EH (cell line): ENCODE measurements at places on chromosomes 13 and 19.
A peak's percentile ranks its signal among the peaks of the same experiment; 100 is the strongest.

DNA sequence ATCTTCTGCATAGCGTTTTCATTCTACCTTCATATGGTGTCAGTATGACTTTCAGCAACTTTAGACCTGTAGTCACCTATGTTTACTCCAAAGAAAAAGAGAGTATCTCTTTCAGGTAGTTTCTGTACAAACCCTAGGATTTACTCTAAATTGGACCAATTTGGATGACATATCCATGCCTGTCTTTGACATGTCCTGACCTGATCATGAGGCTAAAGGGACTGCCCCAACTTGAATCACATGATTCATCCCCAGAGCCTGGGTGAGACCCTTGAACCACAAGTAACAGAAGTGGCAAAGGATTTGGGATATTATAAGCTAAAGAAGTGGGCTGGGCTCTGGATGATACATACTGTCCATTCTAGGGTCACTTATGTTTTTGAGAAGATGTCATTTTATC, 124.5 kb upstream of the CSNK1A1L start:
- DNase-seq = no peak

- no peak for DNase-seq
These were observed at the start of gene FREM2 for GRCh38 chr13:38686577-38687245. FREM2 (plus strand) TSS chr13:38687077; CDS start chr13:38687345, 268 bp downstream.

GRCh38 chr13:97588993-97589392, 155.0 kb downstream of the RAP2A start:
- no peak for DNase-seq

GRCh38 chr13:28497143-28497876, 2.4 kb upstream of the FLT1 start:
- DNase-seq = no peak

- DNase-seq = no peak
These were observed 9.5 kb downstream of the PRR36 start for GRCh38 chr19:7864690-7865074.

DNA sequence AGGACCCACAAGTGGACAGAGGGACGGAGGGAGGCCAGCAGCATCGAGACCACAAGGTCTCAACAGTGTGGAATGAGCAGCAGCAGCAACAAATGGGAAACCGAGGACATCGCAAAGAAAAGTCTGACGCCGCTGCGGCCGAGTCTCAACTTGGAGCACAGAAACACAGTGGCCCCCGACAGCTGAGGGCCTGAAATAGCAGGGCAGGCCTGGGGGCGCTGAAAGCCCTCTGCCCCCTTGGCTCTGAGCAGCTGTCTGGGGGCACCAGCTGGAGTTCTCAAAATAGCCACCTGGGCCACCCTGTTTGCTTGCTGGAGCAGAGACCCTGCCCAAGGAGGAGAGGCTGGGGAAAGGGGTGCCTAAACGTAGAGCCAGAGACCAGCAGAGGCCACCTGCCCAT, 5.9 kb upstream of the ISYNA1 start:
- DNase-seq = no peak

GRCh38 chr13:98476106-98476505, 100.8 kb downstream of the STK24 start:
- no peak for DNase-seq

DNA sequence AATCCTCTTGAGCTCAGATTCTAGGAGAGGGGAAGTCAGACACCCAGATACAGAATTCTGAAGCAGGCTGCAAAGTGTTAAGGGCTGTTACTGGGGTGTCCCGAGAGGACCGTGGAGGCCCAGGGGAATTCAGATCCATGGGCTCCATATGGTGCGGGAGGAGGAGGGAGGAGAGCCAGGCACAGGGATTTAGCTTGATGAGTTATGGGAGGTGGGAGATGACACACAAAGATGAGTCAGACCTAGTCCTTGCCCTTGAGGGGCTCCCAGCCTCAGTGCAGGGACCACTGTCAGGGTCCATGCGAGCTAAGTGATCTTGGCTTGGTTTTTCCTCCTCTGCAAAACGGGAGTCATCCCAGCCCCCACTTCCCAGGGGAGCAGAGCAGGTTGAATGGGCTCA, 14.4 kb upstream of the GIPR start:
- no peak for DNase-seq

GRCh38 chr19:6350688-6351087, 10.6 kb upstream of the CLPP start:
- DNase-seq = no peak

GRCh38 chr19:46764817-46765291, 18.6 kb upstream of the STRN4 start:
- DNase-seq = no peak

GRCh38 chr13:70668293-70668692, 560.0 kb upstream of the KLHL1 start:
- no peak for DNase-seq

GRCh38 chr19:19137556-19138108, 646 bp downstream of the TMEM161A start:
- peak; percentile 23 for DNase-seq

DNA sequence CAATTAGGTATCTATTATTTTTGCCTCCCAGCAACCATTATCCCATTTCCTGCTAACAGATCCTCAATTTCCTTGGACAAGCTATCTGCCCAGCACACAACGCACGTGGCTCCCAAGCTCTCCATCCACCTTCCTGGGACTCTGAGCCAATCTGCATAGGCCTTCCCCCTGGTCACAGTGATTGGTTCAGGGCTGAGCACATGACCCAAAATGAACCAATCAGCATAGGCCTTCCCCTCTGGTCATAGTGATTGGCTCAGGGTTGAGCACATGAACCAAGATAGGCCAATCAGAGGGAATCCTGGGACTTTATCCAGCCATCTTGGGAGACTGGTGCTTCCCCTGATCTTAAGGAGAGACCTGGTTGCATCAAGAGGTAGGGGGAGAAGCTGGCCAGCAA, 5.8 kb downstream of the CPAMD8 start:
- no peak for DNase-seq

DNA sequence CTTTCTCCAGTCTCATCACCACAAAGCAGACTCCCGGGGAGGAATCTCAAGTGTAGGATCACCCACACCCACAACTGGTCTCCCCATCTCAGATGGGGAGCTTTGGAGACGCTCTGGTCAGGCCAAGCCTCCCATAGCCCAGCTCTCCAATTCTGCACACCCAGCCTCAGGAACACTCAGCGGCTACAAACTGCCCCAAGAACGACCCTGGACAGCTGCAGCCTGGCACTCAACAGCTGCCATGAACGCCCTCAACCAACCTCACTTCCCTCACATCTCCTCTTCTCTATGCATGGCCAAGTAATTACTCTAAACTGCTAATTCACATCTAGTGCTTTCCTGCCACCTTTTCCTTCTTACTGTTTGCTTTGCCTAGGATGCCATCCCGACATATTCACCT, 42.6 kb downstream of the DZIP1 start:
- DNase-seq = no peak

GRCh38 chr13:84481958-84482357, 599.7 kb upstream of the SLITRK1 start:
- DNase-seq = peak; percentile 73

- no peak for DNase-seq
These were observed 14.0 kb downstream of the KLK4 start for GRCh38 chr19:50897191-50897607.

DNA sequence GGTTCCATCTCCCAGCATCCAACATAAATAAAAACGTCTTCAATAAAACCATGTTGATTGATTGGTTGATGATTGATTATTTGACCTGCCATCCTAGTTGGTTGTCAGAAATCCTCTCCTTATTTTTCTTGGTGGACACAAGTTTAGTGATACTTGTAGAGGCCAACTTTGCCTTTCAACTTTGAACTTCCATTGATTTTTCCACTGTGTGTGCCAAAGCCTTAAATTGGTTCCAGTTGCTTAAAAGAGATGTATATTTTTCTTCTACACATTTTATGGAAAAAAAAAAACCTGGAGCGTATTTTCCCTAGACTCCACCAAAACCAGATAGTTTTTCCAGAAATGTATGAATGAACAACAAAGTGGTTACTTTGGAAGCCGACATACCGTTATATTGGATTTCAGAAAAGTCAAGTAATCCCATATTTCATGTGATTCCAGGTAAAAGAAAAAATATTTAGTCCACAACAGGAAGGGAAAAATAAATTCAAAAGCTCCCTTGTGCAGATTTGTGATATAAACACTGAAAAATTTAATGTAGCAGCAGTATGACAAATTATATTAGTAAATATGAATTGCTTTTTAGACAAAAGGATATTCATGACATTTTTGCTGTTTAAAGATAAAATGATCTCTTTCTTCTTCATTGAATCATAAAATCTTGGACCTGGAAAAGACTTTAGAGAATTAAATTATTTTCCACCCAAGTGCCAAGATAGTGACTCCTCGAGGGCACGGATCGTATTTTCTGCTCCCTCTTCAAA, 85.2 kb downstream of the MBNL2 start:
- DNase-seq = no peak

DNA sequence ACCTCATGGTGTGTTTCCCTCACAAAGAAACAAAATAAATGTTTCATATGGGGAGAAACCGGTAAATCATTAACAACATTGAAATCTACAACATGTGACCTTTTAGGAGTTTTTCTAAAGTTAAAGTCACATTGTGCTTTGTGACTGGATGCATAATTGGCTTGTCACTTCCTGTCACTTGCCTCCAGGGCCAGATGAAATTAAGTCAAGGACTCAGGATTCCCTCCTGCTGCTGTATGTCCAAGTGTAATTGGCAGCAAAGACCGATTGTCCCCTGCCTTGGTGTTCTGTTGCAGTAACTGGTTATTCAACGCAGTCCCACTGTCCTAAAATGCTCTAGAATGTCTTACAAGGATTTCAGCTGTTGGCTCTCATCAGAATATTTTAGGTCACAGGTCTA, 448.2 kb downstream of the LIG4 start:
- DNase-seq = no peak

- DNase-seq = no peak
These were observed 87.3 kb upstream of the ABCC4 start for GRCh38 chr13:95388420-95389079.

- DNase-seq = no peak
These were observed 28.2 kb upstream of the RFC3 start for GRCh38 chr13:33789739-33790138.

GRCh38 chr13:113561417-113562084, 23.0 kb upstream of the TFDP1 start:
- no peak for DNase-seq

GRCh38 chr19:5827891-5828660, 11.4 kb downstream of the FUT6 start:
- DNase-seq = peak; percentile 90

DNA sequence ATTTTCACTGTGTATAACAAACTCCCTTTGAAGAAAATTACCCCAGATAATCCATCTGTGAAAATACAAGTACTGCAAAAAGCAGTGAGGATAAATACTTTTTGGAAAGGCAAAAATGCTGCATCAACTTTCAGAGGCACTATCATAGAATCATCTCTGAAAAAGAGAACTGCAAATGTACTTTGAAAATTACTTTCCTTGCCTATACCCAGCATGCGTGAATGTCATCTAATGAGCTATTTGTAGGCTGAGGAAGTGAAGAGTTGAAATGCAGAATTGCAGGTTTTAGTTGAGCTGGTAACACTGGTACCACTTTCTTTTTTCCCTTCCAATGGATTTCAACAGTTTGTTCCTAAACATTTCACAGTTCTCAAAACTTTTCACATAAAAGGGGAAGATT, 196.7 kb downstream of the TBC1D4 start:
- DNase-seq = no peak

DNA sequence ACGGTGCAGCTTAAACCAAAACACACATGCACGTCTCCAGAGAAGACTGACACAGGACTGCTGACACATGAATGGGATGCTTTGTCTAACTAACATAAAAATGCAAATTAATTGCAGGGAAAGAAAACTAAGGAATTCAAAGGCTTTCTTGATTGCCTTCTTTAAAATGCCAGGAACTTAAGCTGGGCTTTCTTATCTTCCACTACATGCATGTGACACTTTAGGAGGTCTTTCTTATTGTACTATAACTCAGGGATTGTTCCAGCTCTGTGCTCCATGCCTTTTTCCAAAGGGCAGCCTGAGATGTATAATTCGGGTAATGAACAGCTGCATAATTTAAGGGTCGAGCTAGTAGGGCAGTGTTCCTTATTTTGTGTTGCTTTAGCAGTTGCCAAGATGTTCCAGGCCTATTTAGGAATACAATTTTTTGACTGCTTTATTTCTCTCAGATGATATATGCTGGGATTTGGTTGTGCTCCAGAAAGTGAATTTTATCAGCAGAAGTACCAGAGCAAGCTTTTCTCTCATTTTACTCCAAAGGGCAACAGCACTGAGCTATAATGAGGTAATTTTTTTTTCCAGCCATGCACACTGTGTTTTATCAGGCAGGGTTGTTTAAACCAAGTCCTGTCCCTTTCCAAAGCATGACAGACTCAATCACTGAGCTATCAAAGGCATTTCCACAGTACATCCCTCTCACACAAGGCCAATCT, 885.2 kb downstream of the PCDH9 start:
- DNase-seq = no peak

GRCh38 chr19:51168564-51169282, 26.6 kb downstream of the SIGLEC7 start:
- DNase-seq = no peak

- no peak for DNase-seq
These were observed 686.5 kb upstream of the ARGLU1 start for GRCh38 chr13:107254392-107254791.

DNA sequence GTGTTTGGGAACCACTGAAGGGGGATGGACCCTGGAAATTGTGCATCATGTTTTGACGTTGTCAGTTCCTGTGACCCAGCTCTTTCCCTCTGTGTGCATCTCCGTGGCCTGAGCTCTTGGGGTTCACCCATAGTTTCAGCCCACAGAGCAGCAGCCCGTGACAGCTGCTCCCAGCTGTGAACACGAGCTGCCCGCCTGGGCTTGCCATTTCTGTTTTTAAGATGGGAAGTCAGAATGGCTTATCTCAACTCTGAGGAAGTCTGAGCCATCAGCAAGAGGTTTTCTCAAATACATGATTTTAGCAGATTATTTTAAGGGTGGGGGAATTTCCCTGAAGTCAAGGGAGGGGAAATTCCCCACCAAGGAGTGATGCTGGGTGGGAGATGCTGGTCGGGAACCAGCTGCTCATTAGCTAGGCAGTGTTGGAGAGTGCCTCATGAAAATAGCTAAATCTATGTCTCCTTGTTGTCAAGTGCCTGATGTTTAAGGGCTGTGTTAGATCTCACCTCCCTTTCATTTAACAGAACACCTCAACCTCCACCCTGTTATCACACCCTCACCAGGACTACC, 34.8 kb upstream of the C1QTNF9 start:
- DNase-seq = no peak

DNA sequence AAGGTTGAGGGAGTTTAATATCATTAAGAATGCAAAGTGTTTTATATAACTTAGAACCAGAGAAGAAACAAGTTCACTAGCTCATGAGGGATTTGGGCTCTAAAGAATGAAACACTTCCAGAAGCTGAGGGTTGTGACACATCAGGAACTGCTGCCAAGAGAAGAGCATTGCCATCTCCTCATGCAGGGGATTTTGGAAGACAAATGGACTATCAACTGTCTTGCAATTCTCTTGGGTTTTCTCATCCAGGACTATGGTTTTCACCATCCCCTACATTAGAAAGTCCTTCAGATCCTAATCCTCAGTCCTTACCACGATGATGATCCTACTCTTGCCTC, 59.7 kb upstream of the KL start:
- DNase-seq = peak; percentile 28
